ENCODE measurements at places on chromosomes 6 and 20. TPM values are rescaled to one million over a fixed set of nuclear protein-coding genes. Genes with fewer than 3 reads are reported as not detected.

- DNase-seq = no peak
Measured at GRCh38 chr6:111944541-111944940, 71.3 kb upstream of the FYN start.

DNA sequence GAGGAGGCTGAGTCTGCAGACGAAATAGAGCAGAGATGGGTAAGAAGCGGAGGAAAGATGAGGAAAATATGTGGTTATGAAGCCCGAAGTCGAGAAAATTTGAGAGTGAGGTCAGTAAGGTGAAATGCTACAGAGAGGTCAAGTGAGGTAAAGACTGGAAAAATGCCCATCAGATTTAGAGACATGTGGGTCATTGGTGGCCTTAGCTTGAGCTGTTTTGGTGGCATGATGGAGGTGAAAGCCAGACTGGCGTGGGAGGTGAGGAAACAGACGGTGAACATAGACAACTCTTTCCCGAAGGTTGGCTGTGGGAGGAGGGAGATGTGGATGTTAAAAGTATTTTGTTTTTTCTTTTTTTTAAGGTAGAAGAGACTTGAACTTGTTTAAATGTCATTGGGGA is 9.4 kb downstream of the ARFGEF2 start:
- peak; percentile 71 for DNase-seq

GRCh38 chr6:12386816-12387215 is 96.7 kb downstream of the EDN1 start:
- no peak for DNase-seq

DNA sequence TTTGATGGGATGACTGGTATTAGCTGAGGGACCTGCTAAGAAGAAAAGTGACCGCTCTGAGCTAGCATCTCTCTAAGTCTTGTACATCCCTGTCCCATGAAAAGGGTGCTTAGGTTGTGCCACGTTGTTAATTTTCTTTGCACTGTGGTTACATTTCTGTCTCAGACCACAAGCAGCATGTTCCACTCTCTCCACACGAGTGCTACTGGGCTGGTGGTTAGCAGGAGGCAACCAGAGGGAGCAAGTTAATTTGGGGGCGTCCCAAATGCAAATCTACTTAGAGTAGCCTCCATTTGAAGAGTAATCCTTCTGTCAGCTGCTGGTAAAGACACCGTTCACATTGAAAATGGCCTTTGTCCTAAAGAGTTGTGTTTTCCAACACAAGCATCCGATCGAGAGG is 3.4 kb upstream of the SCML4 start:
- DNase-seq = no peak

- DNase-seq = no peak
Measured at GRCh38 chr6:169277619-169278018, 24.0 kb upstream of the THBS2 start.

- no peak for DNase-seq
Measured at GRCh38 chr6:33450434-33450833, 3.9 kb upstream of the ZBTB9 start.

- DNase-seq = no peak
Measured at GRCh38 chr6:134391205-134391604, 73.3 kb upstream of the SGK1 start.

- no peak for DNase-seq
Measured at GRCh38 chr6:8084586-8084985, 17.8 kb downstream of the EEF1E1 start.

- no peak for DNase-seq
Measured at GRCh38 chr20:6466075-6466810, 301.2 kb upstream of the BMP2 start.

DNA sequence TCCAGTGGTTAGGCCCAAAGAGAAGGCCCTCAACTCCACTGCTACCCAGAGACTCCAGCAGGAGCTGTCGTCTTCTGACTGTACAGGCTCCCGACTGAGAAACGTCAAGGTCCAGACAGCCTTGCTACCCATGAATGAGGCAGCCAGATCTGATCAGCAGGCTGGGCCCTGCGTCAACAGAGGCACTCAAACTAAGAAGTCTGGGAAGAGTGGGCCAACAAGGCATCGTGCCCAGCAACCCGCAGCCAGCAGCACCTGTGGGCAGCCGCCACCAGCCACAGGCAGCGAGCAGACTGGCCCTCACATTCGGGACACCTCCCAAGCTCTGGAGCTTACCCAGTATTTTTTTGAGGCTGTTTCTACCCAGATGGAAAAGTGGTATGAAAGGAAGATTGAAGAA is 8.1 kb downstream of the LYRM2 start:
- DNase-seq = no peak

DNA sequence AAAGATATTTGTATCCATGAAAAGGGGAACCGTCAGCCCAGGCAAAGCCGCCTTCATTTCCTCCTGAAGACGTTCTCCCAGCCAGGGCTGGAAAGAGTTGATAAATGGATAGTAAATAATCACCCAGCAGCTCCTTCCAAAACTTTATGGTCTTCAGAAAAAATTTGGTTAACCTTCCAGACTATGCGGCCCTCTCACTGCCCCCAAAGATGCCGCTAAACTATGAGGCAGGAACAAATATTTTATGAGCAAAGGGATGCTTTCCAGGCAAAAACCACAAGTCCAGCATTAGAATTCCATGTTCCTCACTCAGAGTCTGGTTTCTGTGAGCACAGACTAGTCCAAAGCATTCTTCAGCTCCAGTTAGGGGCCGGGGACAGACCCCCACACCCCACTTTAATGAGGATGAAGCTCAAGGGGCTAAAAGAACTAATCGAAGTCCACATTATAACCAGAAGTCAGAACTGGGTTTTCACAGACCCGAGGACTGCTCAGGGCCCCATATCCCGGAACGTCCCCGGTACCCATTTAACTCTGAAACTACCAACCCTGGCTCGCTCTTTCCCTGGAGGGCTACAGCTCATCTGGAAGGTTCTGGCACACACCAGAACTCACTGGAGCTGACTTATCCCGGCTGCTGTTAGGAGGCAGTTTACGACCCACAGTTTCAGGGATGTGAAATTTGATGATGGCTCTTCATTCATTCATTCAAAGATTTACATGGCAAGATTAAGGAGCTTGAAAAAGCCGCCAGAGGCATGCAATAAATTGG is 29.4 kb downstream of the BMP7 start:
- no peak for DNase-seq

GRCh38 chr6:135390458-135390857 is 107.1 kb downstream of the AHI1 start:
- DNase-seq = no peak

- DNase-seq = no peak
Measured at GRCh38 chr20:38098952-38099351, 65.4 kb downstream of the RPRD1B start.

- DNase-seq = no peak
Measured at GRCh38 chr6:89251170-89251569, 34.0 kb upstream of the GABRR1 start.

GRCh38 chr6:44921798-44922197 is 406.3 kb upstream of the RUNX2 start:
- DNase-seq = no peak

DNA sequence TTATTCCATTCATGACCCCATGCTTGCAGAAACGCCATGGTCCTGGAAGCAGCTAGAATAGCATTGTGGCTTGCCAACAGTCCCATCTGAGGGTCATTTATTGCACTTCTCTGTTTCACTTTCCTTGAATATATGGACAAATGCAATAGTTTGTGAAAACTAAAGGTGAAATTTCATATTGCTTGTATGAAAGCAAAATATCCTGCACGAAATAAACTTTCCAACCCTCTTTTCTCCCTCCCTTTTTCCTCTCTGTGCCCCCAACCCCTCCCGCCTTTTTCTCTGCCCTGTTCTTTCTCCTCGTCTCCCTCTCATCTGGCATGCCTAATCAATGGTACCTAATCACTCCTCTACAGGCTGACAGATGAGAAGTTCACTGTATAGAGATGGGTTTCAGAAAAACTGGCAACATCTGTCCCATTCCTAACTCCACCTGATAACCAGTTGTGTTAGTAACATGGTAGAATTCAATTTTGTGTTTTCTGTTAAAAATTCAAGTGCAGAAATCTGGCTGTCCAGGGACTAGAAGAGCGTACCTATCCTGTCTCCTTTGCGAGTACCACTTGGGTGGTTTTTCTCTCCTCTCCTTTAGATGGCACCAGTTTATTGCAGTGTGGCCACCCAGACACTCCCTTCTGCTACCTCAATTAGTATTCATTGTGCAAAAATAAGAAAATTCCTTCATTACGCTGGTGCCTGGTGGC is 198.6 kb downstream of the FOXA2 start:
- DNase-seq = no peak

DNA sequence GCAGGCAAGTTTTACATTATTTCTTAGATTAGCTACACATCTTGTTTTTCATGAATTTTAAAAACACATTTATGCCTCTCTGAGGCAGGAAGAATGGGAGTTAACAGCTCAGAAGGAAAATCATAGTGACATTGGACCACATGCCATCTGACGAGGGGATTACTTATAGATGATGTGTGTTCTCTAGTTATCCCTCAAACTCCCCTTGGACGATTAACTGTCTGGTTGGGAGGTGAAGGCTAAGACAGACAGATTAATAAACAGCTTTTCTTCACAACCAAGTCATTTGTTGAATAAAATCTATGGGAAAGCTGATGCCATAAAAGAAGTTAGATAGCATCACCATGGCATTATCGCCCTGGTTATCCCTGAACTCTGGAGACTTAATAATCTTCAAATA is 80.0 kb upstream of the PREP start:
- DNase-seq = no peak

GRCh38 chr6:106124437-106125430 is 38.6 kb downstream of the PRDM1 start:
- DNase-seq = no peak

DNA sequence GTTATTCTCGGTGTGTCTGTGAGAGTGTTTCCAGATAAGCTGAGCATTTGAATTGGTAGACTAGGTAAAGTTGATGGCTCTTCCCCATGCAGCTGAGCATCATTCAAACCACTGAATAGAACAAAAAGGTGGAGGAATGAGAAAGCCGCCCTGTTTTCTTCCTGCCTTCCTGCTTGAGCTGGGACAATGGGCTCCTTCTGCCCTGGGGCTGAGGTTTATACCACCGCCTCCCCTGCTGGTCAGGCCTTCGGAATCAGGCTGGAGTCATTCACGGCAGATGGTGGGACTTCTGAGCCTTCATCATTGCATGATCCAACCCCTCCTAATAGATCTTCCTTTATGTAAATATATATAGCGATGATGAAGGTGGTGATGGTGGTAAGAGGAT is 124.9 kb downstream of the ANKRD60 start:
- DNase-seq = no peak

- peak; percentile 6 for DNase-seq
Measured at GRCh38 chr6:113018351-113019151, 671.4 kb downstream of the RFPL4B start.

- DNase-seq = no peak
Measured at GRCh38 chr20:32965581-32966373, 38.5 kb downstream of the SUN5 start.

- DNase-seq = peak; percentile 95
Measured at GRCh38 chr6:27126815-27127537, 120.5 kb upstream of the PRSS16 start.

DNA sequence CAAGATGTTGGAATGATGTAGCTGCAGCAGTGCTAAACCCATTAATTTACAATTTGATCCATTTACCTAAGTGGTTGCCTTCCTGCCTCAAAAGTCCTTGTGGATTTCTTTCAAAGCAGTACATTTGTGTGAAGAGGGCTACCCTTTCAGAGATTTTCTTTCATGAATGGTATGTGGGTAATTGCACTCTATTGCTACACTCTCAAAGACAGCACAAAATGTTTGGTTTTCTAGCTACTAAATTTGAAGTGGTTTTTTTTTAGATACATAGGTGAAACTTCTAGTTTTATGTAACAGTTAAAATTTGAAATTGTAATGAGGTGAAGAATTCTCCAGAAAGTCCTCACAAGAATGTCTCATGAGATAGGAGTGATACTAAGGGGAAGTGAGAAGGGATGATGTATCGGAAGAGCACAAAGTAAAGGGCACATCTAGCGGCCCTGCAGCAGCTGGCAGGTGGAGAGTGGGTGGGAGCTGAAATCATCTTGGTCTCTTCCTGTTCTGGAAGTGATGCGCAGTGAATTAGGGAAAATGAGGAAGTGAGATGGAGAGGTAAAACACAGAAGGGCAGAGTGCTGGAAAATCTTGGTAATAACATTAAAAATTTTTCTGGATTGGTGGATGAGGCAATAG is 236.8 kb upstream of the MAN1A1 start:
- DNase-seq = no peak

DNA sequence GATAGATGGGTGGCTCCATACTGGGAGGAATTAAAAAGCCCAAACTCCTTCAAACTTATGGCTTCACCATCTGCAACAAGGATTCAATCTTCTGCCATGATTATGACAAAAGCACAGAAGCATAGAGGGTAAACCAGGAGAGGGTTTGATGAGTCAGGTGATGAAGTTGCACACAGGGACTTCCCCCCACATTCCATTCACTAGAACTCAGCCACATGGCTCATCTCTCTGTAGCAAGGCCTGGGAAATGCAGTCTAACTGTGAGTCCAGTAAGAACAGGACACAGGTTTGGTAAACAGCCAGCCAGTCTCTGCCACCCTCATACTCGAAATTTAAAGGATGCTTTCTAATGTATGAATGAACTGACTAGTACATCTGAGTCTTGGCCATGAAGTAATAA is 142.9 kb downstream of the HIVEP2 start:
- no peak for DNase-seq

DNA sequence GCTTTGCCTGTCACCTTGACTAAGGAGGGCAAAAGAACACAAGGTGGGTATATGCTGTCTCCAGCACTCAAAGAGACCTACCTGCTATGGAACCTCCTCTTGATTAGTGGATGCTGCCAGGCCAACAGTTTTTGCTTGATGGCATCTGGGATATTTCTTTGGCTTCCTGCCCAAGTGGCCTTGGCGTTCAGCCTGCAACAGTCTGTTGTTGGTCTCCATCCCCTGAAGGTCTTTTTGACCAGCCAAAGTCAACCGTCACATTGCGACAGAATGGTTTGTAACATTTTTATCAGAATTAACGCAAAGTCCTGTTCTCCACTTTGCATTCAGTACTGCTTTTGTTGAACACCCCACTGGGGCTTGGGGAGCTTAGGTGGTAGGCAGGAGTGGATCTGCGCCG is 37.1 kb downstream of the SERPINB1 start:
- peak; percentile 24 for DNase-seq

GRCh38 chr6:36267731-36268477 is 2.0 kb upstream of the PNPLA1 start:
- no peak for DNase-seq

- peak; percentile 29 for DNase-seq
Measured at GRCh38 chr6:110618591-110619267, 142.3 kb upstream of the SLC22A16 start.

Gene MACROD2
- 11.5 TPM for total RNA-seq

Gene NELFE
- total RNA-seq = 104 TPM

Gene CD109
- 6.2 TPM for total RNA-seq

Gene TRIM15
- total RNA-seq = not detected

Gene GGTLC1
- not detected for total RNA-seq

Gene LHFPL5
- not detected for total RNA-seq

Gene OLIG3
- not detected for total RNA-seq

Gene MYCT1
- 3.9 TPM for total RNA-seq

Gene CLVS2
- total RNA-seq = not detected

Gene CST1
- not detected for total RNA-seq

Gene WFDC10B
- total RNA-seq = not detected

Gene SEMG1
- not detected for total RNA-seq

Gene SOX18
- 5.1 TPM for total RNA-seq

Gene SNAP25
- total RNA-seq = 2.4 TPM

Gene TCP11
- 0.39 TPM for total RNA-seq

Gene SLC35D3
- 2.2 TPM for total RNA-seq

Measured in adrenal gland (tissue), 19 donors.